ENCODE measurements at places on chromosomes 1 and 21.

DNA sequence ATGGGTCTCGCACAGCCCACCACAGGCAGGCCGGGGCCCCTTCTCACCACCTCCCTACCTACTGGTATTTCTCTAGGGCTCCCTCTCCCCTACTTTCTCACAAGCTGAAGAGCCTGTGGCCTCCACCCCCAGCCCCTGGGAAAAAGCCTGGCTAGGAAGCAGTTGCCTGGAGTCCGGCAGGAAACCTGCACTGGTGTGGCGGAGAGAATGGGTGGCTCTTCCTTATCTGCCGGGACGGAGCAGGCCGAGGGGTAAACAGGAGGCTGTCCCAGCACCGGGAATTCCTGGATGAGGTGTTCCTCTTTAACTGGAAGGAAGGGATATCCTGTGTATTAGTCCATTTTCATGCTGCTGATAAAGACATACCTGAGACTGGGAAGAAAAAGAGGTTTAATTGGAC lies 125.8 kb downstream of the TLR5 start:
- no peak for DNase-seq

DNA sequence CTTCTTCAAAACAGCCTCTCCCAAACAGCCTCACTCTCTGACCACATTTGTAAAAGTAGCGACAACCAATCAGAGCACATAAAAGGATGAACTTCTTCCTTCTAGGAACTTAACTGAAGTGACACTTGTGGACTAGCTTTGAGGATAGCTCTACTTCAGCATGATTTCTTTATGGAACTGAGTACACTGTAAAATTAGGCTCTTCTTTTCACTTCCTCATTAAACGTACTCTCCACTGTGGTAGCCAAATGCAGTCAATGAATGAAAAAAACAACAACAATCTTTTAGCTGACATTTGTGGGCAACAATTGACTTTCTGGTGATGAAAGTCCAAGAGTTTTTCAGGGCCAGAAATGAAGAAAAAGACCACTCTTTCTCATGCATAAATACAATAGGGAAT lies 9.6 kb downstream of the LRRC53 start:
- no peak for DNase-seq

DNA sequence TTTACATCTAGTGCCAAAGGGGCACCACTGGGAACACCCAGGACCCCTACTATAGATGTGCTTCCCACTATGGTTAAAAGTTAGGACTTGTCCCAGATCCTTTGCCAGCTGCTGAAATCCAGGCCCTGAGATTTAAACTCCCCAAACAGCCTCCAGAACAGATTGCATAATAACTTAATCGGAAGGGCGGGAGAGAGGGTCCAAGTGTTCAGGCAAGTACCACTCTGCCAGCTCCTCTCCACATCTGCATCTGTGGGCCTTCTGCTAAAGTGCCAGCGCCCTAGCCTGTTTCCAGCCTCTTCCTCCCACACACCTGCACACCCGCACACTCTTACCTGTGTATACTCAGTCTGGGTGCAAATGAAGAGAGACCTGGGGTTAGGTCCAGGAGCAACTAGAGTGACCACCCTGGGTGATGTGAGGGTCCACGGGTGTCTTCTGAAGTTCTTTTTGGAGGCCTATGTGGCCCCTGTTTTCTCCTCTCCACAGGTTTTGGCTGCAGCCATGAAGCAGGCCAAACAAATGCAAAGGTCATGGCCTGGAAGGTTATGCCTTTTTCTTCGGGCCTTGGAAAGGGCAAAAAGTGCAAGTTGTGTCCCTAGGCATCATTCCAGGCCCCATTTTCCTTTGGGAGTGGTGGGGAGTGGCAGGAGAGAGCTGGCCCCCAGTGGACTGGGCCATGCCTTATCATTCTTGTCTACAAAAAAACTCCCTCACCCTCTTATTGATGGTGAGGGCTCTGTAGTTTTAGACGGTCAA lies 29.3 kb downstream of the KIRREL1 start:
- DNase-seq = no peak

DNA sequence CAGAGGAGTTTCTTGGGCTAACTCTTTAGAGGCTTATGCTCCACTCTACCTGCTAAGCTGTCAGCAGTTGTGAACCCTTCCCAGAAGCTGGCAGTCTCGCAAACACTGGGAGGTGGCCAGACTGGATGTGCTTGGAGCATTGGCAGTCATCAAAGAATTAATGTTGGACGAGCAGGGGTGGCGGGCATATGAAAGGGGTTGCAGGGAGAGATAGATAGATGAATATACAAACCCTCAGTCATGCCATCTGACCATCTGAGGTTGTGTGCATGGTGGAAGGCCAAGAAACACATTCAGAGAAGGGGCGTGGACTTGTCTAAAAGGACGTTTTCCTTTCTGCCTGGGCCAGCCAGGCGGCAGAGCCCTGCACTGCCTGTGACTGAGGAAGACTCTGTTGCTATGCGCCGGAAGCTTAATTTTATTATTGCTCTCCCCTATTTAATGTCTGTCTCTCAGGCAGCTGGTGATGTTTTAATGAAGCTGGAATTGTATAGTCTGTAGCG lies 164.4 kb downstream of the PBX1 start:
- DNase-seq = no peak

DNA sequence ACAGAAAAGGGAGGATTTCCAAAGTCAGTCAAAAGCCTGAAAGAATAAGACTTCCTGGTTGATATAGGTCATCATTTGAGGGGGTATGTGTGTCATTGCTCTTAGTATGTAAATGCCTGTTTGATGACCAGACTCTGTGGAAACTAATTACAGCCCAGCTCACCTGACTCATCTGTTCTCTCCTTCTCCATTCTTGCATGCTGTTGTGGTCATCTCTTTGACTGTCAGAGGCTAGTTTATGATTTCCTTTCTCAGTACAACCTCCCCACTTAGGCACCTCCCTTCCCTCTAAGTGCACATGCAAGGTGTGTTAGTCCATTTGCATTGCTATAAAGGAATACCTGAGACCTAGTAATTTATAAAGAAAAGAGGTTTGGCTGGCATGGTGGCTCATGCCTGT lies 2.4 kb upstream of the C1orf116 start:
- DNase-seq = peak; percentile 78

- no peak for DNase-seq
These were observed 7.2 kb downstream of the INTS3 start for GRCh38 chr1:153735090-153735420.

DNA sequence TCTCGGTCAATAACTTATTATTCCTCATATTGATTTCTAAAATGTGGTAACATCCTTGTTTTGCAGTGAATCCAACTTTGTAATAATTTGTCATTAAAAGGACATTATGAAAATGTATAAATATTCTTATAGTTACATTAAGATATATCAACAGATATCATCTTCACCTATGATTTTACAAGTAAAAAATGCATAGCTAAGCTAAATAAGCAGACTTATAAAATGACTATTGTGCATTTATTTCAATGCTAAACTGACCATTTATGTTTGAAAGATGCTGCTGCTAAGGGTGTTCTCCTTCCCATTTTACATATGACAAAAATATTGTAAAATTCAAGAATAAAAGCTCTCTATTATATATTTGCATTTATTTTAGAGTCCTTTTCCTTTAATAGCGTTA lies 7.8 kb downstream of the PROX1 start:
- DNase-seq = no peak

DNA sequence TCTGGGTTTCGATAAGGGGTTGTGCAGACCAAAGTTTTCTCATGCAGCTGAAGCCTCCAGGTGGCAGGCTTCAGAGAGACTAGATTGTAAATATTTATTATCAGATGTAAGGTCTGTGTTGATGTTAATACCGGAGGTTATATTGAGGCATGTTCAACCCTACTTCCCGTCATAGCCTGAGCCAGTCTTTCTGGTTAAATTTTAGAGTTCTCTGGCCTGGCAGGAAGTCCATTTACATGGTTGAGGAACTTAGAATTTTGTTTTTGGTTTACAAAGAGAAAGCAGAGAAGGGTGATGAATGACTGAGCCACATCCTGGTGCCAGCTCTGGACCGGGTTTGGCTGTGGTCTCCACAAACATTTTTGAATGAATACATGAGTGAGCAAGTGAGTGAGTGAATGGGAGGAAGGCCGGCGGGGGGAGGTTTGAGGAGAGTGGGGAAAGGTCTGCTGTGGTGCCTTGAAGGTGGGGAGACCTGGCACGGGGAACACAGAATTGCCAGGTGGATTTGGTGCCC lies 218.5 kb downstream of the DISC1 start:
- no peak for DNase-seq

DNA sequence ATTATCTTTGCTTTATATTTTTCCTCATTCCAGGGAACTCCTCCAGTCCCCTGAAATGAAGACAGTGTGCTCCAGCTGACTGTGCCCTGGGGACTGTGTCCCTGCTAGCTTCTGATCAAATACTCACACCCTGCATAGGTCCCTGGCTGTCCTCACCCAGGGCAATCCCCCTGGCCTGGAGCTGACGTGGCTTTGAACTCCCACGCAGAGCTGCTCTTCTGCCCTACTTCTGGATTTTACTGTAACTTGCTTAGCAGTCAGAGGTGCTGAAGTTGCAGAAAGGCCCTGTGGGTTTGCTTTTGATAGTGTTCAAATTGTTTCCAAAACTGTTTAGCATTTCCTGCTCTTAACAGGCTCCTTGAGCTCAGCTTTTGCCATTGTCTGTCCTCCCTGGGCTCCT lies 186.5 kb downstream of the FASLG start:
- no peak for DNase-seq

- DNase-seq = no peak
These were observed 583 bp upstream of the B4GALT3 start for GRCh38 chr1:161177936-161178244.
